ENCODE measurements at places on chromosomes 3 and 15.

DNA sequence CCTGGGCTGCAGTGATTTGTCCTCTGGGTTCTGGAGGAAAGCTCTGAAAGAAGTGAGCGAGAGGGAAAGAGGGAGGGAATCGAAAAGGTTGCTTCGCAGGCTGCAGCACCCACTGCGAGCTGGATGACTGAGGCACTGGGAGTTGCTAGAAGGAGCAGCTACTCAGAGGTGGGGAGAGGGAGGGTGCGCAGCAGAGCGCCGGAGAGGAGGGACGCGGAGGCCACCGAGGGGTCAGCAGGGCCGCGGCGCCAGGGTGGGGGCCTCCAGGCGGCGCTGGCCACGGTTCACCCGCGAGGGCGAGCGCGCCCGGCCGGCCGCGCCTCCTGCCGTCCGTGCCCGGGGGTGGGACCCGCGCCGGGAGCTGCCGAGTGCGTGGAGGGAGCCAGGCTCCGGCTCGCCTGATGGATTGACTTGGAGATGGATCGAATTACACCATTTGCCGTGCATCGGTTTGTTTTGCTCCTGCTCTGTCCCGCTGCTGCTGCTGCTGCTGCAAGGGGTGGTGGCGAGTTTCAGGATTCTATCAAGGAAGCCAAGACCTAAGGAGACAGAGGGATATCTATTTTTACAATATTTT lies at the start of gene SEMA6D:
Gene SEMA6D, plus strand, starts transcription at position 470 of the 577 bp plus-strand sequence. CDS start 42,294 bp downstream, outside the sequence.
- DNase-seq: no peak

GRCh38 chr3:151753846-151754245 lies 20.1 kb downstream of the AADACL2 start:
- DNase-seq: no peak

DNA sequence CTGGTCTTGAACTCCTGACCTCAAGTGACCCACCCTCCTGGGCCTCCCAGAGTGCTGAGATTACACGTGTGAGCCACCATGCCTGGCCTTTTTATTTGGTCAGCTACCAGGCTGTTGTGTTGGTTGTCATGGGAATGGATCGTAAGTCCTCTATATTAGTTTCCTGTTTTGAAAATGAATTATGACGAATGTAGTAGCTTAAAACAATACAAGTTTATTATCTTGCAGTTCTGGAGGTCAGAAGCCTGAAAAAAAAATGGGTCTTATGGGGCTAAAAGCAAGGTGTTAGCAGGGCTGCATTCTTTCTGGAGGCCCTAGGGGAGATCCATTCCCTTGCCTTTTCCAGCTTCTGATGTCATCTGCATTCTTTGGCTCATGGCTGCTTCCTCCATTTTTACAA lies 25.1 kb upstream of the HERC1 start:
- no peak for DNase-seq

DNA sequence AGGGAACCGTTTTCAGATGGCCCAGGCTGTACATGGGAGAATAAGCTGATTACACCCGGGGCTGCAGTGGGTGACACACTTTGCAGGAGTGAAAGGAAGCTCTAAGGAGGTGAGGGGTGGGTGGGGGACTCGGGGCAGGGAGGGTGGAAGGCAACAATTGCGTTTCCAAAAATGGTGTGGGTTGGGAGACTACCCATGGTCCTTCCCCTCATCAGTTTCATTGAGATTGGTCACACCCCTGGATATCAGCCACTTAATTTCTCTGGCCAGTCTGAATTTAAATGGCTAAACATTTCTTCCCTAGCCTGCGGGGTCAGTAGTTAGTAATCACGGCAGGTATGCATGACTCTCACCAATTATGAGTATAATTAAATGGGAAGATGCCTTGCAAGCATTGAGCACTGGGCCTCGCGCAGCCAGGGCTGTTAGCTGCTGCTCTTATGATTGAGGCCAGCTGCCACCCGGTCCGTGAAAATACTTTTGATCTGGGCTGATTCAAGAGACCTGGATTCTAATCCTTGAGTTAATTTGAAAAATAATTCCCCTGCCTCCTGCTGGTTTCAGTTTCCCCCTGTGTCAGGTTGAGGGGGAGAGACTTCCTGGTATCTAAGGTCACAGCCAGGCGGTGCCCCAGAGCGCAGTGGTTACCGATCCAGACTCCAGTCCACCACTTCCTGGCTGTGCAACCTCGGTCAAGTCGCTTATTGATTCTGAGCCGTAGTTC lies 23.3 kb downstream of the SLC6A6 start:
- DNase-seq: peak; percentile 75

GRCh38 chr3:177104299-177104992 lies 92.8 kb downstream of the TBL1XR1 start:
- no peak for DNase-seq

GRCh38 chr3:140152851-140153639 lies 218.1 kb downstream of the CLSTN2 start:
- no peak for DNase-seq

DNA sequence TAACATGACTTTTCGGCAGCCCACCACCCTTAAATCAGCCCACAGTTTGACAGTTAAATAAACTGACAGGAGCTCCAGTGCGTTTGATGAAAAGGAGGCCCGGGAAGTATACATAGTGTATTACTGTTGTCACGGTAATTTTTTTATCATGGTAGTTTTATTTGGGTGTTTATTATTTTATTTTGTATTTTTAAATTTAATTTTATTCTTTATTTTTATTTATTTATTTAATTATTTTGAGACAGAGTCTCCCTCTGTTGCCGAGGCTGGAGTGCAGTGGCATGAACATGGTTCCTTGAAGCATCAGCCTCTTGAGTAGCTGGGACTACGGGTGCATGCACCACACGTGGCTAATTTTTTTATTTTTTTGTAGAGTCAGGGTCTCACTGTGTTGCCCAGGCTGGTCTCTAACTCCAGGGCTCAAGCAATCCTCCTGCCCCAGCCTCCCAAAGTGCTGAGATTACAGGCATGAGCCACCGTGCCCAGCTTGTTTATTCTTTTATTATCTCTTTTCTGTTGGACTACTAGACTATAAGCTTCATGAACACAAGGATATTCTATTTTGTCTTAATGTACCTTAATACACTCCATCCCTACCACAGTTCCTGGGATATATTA lies 65.3 kb downstream of the LRCH3 start:
- DNase-seq: no peak

DNA sequence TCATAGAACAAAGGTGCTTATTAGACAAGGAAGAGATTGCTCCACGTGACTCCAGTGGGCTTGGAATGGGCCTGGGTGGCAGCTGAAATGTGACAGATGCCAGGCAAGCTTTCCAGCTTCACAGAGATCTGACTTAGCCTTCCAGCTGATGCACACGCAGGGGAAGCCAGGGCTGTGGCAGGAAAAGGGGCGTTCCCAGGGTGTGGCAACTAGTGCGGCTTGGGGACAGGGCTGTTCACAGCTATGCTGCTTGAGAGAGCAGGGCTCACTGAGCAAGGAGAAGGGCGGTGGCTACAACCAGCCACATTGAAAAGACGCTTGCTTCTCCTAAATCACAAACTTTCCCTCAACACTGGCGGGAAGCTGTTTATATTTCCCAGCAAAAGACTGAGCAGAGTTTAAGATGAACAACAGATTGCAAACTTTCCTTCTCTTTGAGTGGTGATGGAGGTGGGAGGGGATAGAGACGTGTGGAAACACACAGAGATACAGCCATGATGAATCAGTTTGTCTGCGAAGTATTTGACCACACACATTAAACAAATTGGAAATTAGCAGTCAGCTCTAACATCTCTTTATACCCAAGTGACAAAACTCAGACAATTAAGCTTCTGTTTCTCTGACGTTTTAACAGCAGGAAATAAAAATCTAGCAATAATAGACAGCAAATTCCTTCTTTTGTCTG lies 127.5 kb downstream of the BDH1 start:
- no peak for DNase-seq

DNA sequence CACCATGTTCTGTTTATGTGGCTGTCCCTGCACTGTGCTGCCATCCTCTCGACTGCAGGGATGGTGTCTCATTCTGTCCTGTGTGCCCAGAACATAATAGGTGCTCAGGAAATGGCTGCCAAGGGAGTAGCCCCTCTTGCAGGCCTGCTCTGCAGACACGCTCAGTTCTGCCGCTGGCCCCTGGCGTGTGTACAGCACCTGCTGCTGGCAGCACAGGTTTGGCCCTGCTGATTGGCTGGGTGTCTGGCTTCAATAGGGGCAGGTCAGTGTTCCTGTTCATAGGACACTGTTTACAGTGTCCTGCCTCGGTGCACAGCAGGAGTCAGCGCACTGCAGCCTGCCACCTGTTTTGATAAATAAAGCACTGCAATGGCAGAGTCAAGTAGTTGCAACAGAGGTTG lies 146.9 kb downstream of the DNAJB8 start:
- no peak for DNase-seq

- DNase-seq: no peak
These were observed 32.1 kb downstream of the KY start for GRCh38 chr3:134618478-134619300.

GRCh38 chr3:142033292-142033691 lies 116.1 kb downstream of the TFDP2 start:
- DNase-seq: no peak

DNA sequence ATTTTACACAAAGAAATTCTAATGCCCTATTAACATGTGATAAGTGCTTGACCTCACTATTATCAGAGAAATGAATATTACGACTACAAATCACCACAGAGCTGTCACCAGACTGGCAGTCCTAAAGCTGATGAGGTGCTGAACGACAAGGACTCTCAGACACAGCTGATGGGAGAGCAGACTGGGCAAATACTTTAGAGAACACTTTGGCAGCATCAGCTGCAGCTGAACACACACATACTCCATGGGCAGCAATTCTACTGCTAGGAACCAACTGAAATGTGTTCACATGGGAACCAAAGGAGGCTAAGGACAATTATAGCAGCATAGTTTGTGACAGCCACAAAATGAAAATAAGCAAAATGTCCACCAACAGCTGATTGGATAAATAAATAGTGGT lies 45.5 kb downstream of the SUSD5 start:
- no peak for DNase-seq

DNA sequence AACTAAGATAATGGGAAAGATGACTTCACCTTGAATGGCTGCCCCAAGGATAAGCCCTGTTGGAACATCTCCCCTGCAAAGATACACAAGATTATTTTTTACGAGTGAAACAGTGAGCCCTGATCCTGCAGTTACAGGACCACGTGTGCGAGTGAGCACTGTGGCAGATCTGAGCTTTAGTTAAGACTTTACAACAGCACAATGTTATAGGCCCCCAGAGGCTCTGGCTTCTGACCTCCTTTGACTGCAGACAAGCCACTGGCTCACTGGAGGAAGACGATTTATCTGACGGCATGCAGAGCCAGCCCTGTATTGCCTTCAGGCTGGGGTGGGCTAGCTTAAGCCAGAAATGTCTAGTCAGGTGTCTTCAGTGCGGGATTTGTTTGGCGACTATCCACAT lies 174.4 kb downstream of the ARRDC4 start:
- no peak for DNase-seq

- DNase-seq: peak; percentile 79
These were observed at the start of gene MST1R for GRCh38 chr3:49903451-49904424. Gene MST1R (minus strand): TSS chr3:49903873. CDS start chr3:49903609, 264 bp downstream.

- DNase-seq: no peak
These were observed 52.1 kb downstream of the CRTC3 start for GRCh38 chr15:90581771-90582352.

DNA sequence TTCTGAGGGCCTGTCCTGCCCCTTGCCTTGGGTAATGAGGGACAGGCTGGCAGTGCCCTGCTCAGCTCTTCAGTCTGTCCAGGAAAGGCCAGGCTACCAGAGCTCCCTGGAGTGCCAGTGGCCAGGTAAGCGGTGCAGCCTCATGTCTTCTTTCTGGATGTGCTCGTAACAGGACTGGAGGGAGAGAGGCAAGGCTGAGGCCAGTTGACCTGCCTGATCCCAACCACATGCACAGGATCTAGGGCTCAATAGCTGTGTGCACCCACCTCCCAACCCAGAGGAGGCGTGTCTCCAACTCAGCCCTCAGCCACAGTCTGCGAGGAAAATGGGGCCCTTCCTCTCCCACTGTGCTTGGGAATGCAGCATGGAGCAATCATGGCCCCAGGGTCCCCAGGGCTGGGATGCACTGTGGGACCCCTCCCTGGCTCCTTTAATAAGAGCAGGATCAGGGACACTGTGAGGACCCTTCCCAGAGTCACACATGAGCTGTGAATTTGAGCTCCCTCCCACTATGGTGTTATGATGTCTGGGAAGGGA lies 22.5 kb downstream of the ALS2CL start:
- no peak for DNase-seq
